ENCODE measurements at places on chromosomes 11 and 22.

GRCh38 chr11:96647621-96648020, 257.8 kb downstream of the JRKL start:
- DNase-seq, result no peak

GRCh38 chr11:12121517-12121916, 11.1 kb downstream of the MICAL2 start:
- no peak for DNase-seq

- no peak for DNase-seq
These were observed 227.1 kb downstream of the DDX10 start for GRCh38 chr11:108891909-108892511.

GRCh38 chr11:30983776-30984441, 385.6 kb downstream of the DCDC1 start:
- no peak for DNase-seq

DNA sequence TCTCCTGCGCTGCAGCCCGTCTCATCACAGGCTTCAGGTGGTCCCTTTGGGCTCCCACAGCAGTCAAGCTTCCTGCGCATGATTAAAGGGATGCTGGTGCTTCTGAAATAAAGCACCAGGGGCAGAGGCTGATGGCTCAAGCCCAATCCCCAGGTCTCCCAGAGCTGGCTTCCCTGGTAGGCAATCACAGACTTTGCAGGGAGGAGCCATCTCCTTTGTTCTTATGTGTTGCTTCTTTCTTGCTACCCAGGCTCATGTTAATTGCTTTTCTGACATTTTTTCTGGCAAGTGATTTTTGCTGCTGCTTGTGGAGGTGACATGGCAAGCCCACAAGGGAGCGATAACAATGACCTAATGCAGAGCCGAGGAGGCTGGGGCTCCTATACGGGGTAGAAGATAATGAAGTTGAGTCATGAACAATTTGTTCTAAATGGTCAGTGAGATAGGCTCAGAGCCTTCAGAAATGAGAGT, 25.2 kb upstream of the PLET1 start:
- DNase-seq, result no peak

DNA sequence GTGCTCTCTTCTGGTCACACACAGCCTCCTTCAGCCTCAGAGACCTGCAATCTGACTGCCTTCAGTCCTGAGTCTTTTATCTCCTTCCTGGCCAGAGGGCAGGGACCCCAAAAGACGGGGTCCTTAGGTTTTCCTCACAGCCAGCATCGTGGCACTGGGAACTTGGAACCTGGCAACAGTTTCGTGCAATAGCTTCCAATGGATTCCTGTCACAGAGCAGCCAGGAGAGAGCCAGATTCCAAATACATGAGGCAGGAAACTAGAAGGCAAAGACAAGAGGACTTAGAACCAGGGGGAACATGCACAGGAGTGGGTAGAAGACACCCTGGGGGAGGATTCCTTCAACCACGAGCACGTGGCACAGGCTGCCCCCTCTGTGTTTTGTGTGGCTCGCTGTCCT, 48.6 kb downstream of the C11orf91 start:
- DNase-seq, result no peak

DNA sequence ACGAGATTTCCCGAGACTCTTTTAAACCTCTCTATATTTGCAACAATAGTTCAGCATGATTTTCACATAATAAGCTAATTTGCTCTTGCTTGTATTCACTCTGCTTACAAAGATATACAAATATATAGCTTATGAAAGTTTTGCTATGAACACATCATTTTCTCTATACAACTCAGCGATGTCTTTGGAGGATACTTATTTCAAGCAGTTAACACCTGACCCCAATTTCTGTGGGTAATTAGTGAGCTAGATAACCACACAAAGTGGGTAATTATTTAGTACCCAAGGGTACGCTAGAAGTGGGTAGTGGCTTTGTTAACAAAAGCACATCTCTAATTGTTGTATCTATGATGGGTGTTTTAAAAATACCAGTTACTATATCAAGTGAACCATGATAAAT, 12.3 kb downstream of the BLID start:
- DNase-seq, result no peak

DNA sequence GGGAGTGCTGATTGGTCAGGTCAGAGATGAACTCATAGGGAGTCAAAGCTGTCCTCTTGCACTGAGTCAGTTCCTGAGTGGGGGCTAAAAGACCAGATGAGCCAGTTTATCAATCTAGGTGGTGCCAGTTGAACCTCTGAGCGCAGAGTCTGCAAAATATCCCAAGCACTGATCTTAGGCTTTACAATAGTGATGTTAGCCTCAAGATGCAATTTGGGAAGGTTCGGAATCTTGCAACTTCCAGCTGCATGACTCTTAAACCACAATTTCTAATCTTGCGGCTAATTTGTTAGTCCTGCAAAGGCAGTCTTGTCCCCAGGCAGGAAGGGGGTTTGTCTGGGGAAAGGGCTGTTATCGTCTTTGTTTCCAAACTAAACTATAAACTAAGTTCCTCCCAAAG, 92.3 kb upstream of the PARVA start:
- no peak for DNase-seq

Measured in GDM1 (cell line).